NCI-H774 (cell line): ENCODE measurements at places on chromosomes 2 and 18.

- DNase-seq = no peak
Measured at GRCh38 chr2:40474306-40474705, 22.4 kb upstream of the SLC8A1 start.

GRCh38 chr2:220163486-220163885, 536.1 kb downstream of the SLC4A3 start:
- DNase-seq = no peak

- no peak for DNase-seq
Measured at GRCh38 chr2:146992057-146992456, 852.8 kb upstream of the ACVR2A start.

DNA sequence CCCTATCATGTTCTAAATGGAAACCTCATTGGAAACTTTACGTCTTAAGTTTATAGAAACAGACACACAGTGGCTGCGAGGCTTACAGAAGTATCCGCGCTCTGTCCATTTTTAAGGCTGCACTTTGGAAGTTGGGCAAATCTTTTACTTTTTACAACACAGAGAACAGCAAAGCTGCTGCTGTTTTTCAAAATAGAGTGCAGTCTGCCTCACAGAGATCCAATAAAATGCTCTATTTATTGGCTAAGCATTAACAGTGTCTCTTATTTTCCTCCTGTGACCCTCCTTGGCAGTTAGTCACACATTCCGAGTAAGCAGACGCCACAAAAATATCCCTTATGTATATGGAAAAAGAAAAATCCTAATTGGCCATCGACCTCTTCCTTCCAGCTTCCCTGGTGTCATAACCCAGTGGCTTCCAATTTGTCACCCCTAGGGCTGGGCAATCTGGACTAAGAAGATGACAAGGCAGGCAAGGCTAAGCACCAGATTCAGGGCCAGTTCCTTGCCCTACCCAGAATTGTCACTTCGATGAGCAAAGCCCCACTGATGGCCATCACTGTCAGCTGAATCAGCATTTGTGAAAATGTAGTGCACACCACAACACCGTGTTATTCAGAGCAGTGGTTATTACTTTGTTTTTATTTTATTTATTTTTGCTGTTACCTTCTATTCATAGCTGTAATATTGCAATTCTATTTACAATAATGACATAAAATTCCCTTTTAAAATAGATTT, 47.7 kb upstream of the MEIS1 start:
- no peak for DNase-seq

- DNase-seq = no peak
Measured at GRCh38 chr2:157743051-157743450, 114.4 kb upstream of the ACVR1C start.

GRCh38 chr2:142756430-142756829, 121.0 kb upstream of the KYNU start:
- no peak for DNase-seq

DNA sequence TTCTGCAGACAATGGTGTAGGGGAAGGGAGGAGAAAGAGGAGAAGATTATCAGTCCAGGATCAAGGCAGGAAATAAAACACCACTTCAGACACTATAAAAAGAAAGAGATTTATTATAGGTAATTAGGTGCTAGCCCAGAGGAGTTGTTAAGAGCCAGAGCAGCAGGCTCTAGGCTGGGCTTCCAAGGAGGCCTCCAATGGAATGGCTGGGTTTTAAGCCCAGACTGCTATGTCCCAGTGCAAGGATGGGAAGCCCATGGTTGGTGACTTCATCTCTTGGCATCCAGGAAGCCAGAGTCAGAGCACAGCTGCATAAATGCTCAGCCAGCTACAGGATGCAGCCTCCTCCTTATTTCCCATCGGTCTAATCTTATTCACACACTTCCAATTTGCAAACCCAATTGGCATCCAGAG, 95.6 kb downstream of the LAMA3 start:
- DNase-seq = no peak

GRCh38 chr2:102116630-102117471, 25.7 kb upstream of the IL1R1 start:
- no peak for DNase-seq

GRCh38 chr2:237638176-237638575, 10.8 kb downstream of the LRRFIP1 start:
- no peak for DNase-seq
